Esophagus muscularis mucosa (tissue), 4 donors: ENCODE measurements at places on chromosomes 1 and 21. TPM values are rescaled to one million over a fixed set of nuclear protein-coding genes. Genes with fewer than 3 reads are reported as not detected.

DNAH14 gene
- 15.0 TPM for total RNA-seq

DNA sequence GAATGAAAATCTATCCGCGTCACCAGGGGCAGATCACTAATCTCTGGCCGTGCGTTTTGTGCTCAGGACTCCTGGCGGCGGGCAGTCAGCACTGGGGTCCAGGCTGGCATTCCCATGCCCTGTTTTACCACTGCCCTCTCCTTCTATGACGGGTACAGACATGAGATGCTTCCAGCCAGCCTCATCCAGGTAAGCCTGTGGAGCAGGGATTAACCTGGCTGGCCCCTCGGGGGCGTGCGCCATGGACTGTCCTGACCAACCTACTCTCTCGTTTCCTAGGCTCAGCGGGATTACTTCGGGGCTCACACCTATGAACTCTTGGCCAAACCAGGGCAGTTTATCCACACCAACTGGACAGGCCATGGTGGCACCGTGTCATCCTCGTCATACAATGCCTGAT lies 10.9 kb upstream of the CENPS start:
- DNase-seq = no peak

DNA sequence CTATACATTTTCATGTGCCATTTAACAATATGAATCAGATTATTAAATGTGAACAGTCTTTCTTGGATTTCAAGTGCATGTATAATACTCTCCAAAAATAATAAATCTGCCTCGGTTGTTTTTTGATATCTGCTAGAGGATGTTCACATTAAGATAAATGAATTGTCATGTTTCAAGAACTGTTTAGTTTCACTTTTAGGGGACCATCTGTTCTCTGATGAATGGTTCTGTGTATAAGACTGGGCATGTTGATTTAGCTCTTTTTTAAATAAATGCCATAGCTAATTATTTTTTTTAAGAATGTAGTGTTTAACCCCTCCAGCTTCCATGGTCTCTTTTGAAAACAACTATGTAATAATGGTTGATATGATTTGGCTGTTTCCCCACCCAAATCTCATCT lies 1245.1 kb upstream of the ADGRL4 start:
- DNase-seq = no peak

ALDH4A1 gene
- 27.5 TPM for total RNA-seq

DNA sequence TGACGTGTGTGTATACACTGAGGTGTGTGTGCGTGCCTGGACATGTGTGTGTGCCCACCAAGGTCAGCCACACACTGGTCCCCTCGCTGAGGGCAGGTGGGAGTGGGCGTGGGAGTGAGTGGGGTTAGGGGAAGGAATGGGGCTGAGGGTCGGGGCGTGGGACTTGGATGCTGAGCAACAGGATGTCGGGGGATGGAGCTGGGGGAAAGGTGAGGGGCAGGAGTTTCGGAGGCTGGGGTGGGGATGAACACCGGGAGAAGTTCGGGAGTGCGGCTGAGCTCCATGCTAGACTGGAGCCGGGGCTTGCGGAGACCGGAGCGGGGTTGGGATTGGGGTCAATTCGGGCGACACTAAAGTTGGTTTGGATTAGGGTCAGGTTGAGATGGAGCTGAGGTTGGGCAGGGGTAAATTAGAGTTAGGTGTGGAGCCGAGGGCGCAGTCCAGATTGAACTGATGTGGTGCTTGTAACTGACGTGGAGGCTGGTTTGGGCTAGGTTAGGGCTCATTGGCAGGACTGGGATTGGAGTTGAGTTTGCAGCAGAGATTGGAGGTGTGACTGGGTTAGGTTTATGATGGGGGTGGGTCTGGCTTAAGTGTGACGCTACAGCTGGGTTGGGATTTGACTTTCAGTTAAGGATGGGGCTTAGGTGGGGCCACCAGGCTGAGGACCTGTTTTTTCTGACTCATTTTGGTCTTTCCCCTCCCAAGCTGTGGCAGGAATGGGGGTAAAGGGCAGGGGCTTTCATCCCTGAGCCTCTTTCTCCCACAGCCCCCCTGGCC lies 3.3 kb upstream of the GUCA2A start:
- DNase-seq = no peak

DNA sequence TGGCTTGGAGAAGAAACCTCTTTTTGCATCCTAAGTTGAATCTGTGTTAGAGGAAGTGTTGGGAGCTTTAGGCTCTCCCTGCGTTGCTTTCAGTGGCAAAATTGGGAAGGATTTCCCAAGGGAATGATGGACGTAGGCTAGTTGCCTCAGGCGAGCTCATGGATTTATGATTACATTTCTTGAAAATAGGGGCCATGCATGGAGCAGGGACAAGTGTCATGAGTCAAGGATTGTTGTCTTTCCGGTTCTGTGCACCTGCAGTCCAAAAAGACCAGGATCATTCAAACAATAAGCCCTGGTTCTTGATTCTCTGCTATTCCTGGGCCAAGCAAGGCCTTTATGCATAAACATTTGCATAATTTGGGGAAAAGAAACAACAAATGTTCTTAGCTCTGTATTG lies 7.1 kb downstream of the MAN1C1 start:
- DNase-seq = peak; percentile 72

KCNN3 gene
- 3.6 TPM for total RNA-seq
